ENCODE measurements at places on chromosomes 3 and 15. TPM values are rescaled to one million over a fixed set of nuclear protein-coding genes. Genes with fewer than 3 reads are reported as not detected.

DNA sequence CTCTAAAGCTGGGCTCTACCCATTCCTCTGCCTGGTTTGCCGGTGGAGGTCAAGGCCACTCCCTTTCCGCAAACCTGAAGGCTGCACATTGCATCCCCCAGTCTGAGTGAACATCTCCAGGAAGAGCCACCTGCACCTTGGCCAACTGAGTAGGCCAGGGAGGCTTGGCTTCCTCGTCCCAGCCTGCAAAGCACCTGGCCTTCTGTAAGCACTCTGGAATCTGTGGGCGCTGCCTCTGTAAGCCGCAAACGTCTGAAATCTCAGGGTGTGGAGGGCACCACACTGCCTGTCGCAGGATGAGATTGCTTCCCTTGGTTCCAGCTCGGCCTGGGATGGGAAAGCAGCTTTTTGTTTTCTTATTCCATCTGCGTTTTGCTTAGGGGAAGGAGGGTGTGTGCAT is 81.3 kb downstream of the SEC22A start:
- no peak overlapping the region for H3K27ac ChIP-seq
- no peak overlapping the region for H3K4me3 ChIP-seq
- H3K27me3 ChIP-seq: no peaks in the 10 kb centered on the region
- no peaks in the 10 kb centered on the region for H3K4me1 ChIP-seq
- no peaks in the 10 kb centered on the region for H3K36me3 ChIP-seq
- DNase-seq: no peak

DNA sequence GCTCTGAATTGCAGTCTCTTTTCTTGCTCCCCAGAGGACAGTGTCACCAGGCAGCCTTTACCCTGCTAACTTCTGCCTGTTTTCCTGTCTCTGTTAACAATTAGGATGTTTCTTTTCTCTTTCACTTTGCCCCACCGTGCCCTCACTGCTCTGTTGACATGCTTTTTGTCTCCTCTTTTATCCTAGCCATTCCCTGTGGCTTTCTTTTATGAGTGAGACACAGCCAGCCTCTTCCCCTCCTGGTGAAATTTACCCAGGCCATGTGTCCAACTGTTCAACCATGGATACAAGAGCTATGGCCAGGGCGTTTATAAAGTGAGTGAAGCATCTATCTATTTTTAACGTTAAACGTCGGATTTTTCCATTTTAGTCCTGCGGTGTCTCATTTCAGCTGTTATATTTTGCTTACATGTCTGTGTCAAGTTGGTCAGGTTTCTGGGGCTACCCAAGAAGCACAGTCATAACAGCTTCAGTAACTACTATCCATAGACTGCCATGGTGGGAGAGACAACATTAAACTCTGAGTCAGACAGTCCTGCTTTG is 443.2 kb upstream of the AZI2 start:
- no peaks in the 10 kb centered on the region for H3K4me1 ChIP-seq
- H3K27ac ChIP-seq: no peak overlapping the region
- H3K27me3 ChIP-seq: no peaks in the 10 kb centered on the region
- no peak for DNase-seq

OR5K2 gene
- not detected for total RNA-seq

RTP4 gene
- 5.5 TPM for total RNA-seq

DNA sequence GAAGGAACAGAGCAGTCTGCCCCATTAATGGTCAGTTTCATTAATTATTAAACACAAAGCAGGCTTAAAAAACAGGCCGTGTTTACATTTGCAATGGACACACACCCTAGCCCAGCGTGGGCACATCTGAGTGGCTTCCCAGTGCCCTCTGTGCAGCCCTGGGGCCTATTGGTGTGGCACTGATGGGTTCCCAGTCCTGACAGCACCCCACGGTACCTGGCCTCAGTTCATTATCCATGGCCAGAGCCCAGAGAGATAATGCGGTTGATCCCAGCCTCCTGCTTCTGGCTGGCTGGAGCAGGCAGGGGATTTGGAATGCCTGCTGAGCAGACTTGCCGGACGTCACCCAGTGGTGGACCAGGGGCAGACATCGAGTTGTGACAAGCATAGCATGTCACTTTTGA is 110.5 kb upstream of the ABHD17C start:
- H3K27me3 ChIP-seq: no peaks in the 10 kb centered on the region
- no peaks in the 10 kb centered on the region for H3K36me3 ChIP-seq
- DNase-seq: no peak
- H3K4me3 ChIP-seq: no peak overlapping the region
- no peaks in the 10 kb centered on the region for H3K4me1 ChIP-seq
- H3K27ac ChIP-seq: no peak overlapping the region

RTP1 gene
- total RNA-seq: not detected

IQCF5 gene
- not detected for total RNA-seq

Measured in pancreas (tissue), 10 donors.